RCC 7860 (cell line): ENCODE measurements at places on chromosomes 6 and 20.

DNA sequence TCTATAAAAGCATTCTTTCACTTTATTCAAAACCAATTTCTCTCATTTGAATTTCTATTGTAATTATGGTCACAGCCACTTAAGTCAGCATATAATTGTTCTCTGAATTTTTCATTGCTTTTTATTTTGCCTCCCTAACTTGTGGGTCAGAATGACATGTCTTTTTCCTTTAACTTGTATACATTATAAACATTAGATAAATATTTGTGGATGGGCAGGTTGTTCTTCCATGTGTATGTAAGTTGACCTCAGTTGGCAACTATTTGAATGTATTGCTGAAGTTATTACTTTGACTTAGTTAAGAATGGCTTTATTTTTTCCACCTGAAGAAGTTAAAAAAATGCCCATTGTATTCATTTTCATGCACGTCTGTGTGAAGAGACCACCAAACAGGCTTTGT, 83.0 kb upstream of the MAP3K7 start:
- DNase-seq = no peak

GRCh38 chr6:1045239-1045638, 266.7 kb upstream of the FOXQ1 start:
- DNase-seq = no peak

- DNase-seq = no peak
These were observed 13.8 kb upstream of the SDHAF4 start for GRCh38 chr6:70552974-70553373.

GRCh38 chr6:113587078-113587699, 270.0 kb upstream of the MARCKS start:
- DNase-seq = no peak

DNA sequence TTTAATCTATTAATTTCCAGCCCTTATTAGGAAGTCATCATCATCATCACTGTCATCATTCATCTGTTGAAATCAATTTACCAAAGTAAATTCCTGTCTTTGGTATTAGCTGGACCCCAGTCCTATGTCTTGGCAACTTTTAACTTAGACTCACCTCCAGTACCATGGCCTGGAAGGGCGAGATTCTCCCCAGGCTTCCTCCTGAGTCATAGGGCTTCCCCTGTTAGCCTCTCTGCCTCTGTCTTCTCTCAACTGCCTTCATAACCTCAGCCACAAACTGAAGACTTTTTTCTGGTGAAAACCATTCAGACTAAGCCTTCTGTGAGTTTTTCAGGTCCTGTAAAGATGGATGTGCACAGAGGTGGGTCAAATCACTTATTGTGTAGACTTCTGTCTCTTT, 95.0 kb downstream of the NKAIN2 start:
- no peak for DNase-seq

DNA sequence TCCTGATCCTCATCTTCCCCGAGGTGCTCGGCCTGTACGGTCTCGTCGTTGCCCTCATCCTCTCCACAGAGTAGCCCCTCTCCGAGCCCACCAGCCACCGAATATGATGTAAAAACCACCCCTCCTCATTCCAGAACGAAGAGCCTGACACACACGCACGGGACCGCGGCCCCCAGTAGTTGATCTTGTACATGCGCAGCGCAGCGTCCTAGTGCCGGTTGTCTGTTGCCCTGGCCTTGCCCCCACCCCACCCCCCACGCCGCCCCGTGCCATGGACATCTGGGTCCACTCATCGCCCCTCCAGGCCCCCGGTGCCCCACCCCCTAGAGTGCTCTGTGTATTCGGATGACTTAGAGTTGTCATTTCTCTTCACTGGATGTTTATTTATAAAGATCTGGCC, 5.2 kb upstream of the PRPH2 start:
- DNase-seq = no peak

DNA sequence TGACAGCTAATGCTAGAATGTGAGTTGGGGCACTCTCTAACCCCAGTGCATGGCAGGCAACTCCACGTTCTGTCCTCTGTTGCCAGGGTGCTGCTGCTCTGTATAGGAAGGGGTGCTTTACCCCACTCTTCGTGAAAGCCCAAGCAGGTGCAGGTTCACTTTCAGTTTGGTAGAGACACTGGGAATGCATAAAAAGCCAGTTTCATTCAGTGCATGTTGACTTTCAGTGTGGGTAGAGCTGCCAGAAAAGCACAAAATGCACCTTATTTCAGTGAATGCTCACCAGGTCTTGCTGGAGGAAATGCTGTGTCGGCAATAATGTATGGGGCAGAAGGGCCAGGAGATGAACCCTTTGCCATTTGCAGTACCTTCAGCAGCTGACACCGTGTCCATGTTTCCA, 62.1 kb upstream of the ADGRB3 start:
- no peak for DNase-seq

DNA sequence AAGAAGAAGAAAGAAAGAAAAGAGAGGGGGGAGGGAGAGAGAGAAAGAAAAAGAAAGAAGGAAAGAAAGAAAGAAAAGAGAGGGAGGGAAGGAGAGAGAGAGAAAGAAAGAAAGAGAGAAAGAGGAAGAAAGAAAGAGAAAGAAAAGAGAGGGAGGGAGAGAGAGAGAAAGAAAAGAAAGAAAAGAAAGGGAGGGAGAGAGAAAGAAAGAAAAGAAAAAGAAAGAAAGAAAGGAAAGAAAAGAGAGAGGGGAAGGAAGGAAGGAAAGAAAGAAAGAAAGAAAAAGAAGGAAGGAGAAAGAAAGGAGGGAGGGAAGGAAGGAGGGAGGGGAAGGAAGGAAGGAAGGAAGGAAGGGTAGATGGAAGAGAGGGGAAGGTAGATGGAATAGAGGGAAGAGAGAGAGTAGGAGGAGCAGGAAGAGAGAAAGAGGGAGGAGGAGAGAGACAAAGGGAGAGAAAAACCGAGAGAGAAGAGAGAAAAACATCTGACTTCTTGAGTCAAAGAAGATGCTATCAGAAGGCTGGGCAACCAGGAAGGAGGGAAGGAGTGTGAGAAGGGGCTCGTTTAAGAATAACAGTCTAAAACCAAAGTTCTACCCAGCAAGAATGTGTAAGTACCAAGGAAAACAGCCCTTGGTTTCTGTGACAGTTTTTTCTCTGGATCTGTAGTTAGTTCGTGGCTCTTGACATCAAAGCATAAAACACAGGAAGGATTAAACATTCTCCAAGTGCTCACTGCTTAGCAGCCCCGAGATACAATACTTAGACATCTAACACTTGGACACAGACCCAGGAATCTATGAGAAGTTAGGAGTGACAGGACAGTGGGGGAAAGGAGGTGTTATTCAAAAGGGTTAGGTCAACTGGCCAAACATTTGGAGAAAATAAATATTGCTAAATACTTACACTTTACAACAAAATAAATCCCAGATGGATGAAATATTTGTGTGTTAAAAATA, 131.9 kb upstream of the STMND1 start:
- no peak for DNase-seq

GRCh38 chr6:162999575-163000285, 272.0 kb downstream of the PACRG start:
- DNase-seq = peak; percentile 7

GRCh38 chr6:4313044-4313686, 177.8 kb upstream of the ECI2 start:
- DNase-seq = peak; percentile 88

GRCh38 chr6:15401769-15402250, 155.9 kb downstream of the JARID2 start:
- no peak for DNase-seq

GRCh38 chr6:25844518-25844917, 12.7 kb upstream of the SLC17A1 start:
- DNase-seq = no peak

DNA sequence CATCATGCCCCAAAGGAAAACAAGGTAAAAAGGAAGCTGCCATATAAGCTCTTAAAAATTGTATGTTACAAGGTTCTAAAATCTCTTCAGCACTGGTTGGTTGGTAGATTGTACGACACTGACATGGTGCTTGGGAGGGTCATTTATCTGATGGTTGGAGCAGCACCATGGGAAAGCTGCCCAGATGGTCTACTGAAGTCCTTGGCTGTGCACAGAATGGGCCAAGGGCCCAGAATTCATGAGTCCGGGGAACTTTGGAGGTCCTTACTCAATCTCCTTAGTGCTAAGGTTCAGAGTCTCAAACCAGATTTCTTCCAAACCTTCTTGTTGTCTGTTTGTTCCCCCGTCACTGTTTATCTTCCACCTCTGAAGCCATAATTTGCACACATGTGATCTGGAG, 314.4 kb downstream of the ESR1 start:
- DNase-seq = no peak

DNA sequence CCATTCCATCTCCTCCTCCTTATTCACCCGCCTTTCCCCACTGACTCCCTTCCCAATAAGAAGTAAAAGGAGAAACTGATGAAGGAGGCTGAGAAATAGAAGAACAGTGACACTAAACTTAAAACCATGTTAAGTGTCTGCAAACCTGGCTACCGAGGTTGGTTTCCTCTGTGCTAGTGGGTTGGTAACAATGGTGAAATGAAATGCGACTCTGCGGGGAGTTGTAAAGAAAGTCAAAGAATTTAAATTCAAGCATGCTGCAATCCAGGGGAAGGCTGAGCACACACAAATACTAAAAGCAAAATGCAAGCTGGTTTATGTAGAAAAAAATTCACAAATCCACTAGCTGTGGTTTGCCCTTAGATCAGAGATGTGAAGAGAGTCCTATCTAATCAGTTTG, 155.2 kb upstream of the PDE10A start:
- no peak for DNase-seq

GRCh38 chr6:10101551-10102252, 313.2 kb downstream of the TFAP2A start:
- no peak for DNase-seq

GRCh38 chr6:39074486-39074885, 25.9 kb downstream of the GLP1R start:
- no peak for DNase-seq

DNA sequence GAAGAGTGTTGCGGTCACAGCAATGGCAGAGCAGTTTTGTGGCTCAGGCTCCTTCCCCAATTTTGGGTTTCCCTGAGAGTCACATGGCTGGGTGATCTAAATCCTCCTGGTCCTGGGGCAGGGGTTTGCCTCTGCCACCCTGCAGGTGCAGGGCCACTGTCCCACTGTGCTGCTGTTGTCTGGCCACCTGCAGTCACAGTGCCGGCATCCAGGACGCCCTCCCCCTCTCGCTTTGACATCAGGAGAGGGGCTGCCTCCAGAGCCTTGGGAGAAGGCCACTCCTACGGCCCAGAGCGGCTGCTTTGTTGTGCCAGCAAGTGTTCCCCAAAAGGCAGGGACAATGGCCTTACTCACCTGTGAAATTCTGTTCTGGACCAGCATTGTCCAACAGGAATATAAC, 449.0 kb downstream of the QKI start:
- DNase-seq = no peak

- DNase-seq = no peak
These were observed 162.9 kb downstream of the JARID2 start for GRCh38 chr6:15408758-15409157.

DNA sequence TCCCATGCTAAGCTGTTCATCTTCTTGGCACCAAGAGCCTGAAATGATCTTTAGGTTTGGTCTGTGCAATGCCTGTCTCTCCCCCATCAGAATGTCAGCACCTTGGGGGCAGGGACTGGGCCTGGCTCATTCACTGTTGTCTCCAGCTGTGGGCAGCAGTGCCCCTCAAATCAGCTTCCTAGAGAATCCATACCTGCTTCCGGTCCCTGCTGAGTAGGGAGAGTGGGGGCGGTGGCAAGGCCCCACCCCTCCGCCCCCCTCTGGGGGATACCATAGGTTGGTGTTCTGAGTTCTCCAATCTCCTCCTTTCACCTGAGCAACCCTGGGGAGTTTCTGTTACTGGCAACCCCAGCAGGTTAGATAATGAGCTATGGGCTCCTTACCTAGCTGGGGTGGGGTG, 19.2 kb upstream of the SPDEF start:
- no peak for DNase-seq

DNA sequence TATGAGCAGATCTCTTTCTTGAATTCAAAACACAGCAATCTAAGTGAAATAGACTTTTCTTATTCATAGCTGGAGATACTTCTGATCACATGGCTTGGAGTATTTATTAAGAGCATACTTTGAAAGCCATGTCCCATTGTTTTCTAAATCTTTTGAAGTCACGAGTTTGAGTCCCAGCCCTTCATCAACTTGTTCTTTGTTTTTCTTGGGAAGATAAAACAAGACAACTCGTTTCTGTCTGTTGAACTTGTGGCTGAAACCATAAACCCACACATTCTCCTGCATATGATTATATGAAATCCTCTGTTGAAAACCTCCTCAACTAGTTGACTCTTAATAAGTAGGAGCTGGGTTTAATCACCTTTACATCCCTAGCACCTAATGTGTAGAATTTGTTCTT, 3.3 kb downstream of the RNF144B start:
- DNase-seq = no peak

DNA sequence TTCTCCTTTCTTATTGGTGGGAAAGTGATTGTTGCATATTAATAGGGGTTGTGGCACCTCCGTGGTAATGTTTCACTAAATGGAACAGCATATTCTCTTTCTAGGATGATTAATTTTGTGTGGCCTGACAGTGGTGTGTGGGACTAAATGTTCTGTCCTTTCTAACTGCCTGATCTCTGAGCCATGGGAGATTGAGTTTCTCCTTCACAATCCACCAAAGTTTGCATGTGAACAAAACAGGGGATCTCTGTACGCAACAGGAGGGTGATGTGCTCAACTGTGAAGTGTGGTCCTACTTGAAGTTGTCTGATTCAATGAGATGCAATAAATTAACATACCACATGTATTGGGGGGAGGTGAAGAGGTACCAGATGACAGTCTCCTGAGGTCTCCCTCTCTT, 19.3 kb downstream of the BCAS1 start:
- DNase-seq = no peak

DNA sequence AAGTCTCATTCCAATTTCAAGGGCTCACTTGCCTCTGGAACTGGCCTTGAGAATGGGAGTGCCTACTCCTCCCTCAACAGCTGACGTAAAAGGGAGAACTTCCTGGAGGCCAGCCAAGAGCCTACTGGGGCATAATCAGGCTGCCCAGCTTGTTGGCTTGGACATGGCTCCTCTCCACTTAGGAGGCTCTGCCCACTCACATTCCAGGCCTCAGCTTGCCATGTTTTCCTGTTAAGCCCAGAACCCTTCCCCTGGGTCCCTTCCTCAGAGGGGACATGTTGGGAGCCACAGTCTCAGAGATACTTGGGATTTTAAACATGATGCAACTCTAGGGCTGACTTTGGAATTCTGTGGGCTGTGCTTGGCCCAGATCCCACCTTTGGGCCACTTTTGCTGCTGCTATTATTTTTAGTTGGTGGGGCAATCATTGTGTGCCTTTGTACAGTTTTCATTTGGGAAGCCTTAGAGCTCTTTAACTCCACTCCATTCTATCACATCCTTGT, 31.5 kb upstream of the ADTRP start:
- DNase-seq = peak; percentile 65

GRCh38 chr6:135393289-135393688, 104.3 kb downstream of the AHI1 start:
- DNase-seq = no peak

DNA sequence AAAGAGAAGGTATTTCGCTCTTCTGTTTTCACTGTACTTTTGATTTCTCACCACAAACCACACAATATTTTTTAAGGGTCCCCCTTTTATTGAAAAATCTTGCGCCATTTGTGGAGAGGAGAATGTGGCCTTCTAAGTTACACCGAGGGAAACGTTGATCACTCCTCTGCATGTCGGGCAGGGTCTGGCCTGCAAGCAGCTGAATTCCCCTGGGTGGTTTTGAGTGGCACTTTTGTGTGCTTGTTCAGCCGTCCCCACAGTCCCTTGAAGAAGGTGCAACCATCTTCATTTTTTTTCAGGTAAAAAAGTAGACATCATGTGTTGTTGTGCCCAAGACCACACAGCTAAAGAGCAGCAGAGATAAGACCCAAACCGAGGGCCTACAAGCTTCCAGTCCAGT, 6.1 kb downstream of the GPR31 start:
- no peak for DNase-seq
